Right lobe of liver (tissue), 6 donors: ENCODE measurements at places on chromosomes 13 and 19. TPM values are rescaled to one million over a fixed set of nuclear protein-coding genes. Genes with fewer than 3 reads are reported as not detected.

Gene BEST2
- total RNA-seq, result not detected

Gene KL
- 0.09 TPM for total RNA-seq

- H3K4me1 ChIP-seq, result peaks cover 75% of the 10 kb centered on the region
- H3K27ac ChIP-seq, result peak overlapping the region; percentile 88
- no peaks in the 10 kb centered on the region for H3K27me3 ChIP-seq
- peak overlapping the region; percentile 58 for H3K4me3 ChIP-seq
Measured at GRCh38 chr19:45881082-45881908, 4.6 kb downstream of the IRF2BP1 start.

DNA sequence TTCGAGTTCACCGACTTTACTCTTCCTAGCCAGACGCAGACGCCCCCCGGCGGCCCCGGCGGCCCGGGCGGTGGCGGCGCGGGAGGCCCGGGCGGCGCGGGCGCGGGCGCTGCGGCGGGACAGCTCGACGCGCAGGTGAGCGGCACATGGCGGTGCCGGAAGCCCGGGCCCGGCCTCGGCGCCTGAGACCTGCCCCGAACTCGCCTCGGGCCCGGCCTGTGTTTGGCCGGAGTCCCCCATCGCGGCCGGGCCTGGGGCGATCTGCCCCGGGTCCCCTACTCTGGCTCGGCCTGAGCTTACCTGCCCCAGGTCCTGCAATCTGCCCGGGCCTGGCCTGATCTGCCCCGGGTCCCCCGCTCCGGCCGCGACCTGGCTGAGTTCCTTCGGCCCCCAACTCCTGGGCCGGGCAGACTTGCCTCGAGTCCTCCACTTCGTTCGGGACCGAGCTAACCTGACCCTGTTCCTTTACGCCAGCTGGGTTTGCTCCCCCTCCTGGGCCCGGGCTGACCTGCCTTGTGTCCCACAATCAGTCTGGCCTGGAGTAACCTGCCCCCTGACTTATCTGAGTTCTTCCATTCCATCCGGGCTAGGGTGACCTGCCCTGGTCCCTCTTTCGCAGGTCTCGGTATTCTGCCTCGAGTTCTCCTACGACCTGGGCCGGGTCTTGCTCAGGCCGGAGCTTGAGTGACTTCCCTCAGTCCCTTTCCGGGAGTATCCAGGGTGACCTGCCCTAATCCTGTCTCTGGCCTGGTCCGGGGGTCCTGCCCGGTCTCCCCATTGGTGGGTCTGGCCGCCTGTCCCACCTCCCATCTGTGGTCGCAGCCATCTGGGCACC, 764 bp downstream of the UPF1 start:
- H3K27ac ChIP-seq, result peak overlapping the region; percentile 89
- H3K4me3 ChIP-seq, result peak overlapping the region; percentile 91
- no peaks in the 10 kb centered on the region for H3K36me3 ChIP-seq
- H3K27me3 ChIP-seq, result no peaks in the 10 kb centered on the region
- H3K4me1 ChIP-seq, result peaks cover 41% of the 10 kb centered on the region
- no peak for DNase-seq

GRCh38 chr19:55149078-55150003, at the start of gene TNNT1:
TSS of gene TNNT1 (minus strand) at chr19:55149206. CDS start at chr19:55147157, 2,049 bp downstream.
- DNase-seq, result no peak
- H3K27ac ChIP-seq, result no peak within 1 kb of the TSS
- H3K27me3 ChIP-seq, result no peaks in the 10 kb centered on the region

DNA sequence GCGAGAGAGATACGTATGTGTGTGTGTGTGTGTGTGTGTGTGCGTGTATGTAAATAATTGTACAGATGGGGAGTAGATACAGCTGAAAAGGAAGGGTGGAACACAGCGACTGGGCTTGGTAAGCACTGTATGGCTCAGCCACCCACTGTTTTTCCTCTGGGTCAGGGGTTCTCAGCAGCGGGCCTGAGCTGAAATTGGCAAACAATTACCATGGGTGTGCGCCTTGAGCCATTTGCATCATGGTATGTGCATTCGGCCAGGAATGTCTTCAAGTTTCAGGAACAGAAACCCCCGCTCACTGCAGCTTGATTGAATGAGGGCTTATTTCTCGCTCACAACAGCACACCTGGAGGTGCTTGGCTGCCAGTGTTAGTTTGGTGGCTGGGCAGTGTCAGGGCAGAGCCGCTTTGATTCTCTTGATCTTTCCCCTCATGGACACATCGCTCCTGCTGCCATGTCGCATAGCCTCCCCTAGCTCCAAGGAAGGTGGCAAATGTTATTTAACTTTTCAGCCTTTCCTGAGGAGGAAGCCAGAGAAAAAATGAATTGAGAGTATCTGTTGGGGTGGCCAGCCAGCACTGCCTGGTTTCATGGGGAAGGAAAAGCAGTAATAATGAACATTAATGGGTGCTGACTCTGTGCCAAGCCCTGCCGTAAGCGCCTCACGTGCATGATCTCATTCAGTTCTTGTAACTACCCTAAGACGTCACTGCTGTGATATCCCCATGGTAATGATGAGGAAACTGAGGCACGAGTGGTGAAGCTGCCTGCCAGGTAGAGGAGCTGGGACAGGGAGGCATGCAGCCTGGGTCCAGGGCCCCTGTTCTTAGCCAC, 126.9 kb downstream of the SIPA1L3 start:
- H3K4me3 ChIP-seq, result no peak overlapping the region
- no peaks in the 10 kb centered on the region for H3K27me3 ChIP-seq
- H3K27ac ChIP-seq, result no peak overlapping the region
